ENCODE measurements at places on chromosomes 6 and 20.

GRCh38 chr6:40901322-40902055 lies 137.5 kb downstream of the UNC5CL start:
- DNase-seq = no peak

DNA sequence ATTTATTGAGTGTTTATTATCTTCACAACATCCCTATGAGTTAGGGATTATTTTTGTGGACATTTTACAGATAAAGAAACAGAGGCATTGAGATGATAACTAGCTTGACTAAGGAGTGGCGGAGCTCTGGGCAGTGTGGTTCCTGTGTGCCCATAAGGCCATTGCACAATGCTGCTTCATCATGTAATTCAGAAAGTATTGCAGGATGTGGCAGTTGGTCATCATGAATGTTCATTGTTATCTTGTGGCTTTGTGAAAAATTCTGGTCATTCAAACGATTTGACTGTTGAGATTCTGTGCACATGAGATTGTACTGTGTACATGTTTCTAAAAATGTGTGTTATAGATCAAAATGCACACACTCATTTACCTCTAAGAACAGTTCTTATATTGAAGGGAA lies 150.8 kb downstream of the ESR1 start:
- no peak for DNase-seq

DNA sequence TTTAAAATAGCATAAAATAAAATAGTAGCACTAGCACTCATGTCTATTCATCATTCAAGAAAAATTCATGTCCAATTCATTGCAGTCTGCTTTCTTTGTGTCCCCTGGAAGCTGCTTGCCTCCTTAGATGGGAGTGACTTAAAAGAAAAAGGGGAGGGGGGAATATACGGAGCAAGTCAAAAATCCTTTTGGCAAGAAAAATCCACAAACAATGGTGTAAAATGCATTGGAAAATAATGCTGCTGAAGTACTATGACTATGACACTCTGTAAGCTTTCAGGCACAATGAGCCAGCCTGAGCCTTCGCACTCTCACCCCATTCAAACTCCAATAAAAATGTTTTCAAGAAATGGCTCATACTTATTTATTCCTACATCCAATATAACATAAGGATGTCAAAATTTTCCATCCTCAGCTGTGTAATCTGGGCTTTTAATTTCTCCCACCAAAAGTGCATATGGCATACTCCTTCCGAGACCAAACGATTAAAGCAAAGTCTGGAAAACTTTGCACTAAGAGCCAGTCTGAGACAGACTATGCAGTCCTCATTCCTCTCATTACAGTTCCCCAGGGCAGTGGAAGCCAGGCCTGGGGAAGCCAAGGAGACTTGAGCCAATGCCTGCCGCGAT lies 790 bp downstream of the NEDD9 start:
- DNase-seq = no peak

DNA sequence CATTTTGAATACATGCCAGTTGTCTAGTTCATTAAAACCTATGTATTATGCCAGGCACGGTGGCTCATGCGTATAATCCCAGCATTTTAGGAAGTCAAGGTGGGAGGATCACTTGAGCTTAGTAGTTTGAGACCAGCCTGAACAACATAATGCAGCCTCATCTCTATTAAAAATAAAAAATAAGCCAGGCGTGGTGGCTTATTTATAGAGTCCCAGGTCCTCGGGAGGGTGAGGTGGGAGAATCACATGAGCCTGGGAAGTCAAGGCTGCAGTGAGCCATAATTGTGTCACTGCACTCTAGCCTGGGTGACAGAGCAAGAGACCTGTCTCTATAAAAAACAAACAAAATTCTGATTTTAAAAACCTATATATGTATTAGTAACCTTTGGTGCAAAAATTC lies 27.5 kb downstream of the ORC3 start:
- DNase-seq = no peak

GRCh38 chr6:40253420-40253819 lies 319.2 kb upstream of the MOCS1 start:
- DNase-seq = no peak

DNA sequence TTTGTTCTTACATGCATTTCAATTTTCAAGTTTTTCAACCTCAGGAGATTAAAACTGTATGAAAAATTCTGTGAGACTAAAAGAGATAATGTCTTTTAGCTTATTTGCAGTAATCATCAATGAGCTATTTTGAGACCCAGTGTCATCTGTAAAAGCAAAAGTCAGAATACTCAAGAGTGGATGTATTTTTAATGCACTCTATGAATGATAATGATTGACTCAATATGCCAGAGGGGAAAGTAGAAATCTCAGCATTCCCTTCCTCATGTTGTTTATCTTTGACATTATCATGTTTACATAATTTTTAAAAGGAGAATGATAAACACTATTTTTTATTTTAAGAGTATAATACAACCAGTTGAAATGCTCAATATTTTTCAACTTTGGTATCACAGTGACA lies 162.1 kb downstream of the MMUT start:
- no peak for DNase-seq

DNA sequence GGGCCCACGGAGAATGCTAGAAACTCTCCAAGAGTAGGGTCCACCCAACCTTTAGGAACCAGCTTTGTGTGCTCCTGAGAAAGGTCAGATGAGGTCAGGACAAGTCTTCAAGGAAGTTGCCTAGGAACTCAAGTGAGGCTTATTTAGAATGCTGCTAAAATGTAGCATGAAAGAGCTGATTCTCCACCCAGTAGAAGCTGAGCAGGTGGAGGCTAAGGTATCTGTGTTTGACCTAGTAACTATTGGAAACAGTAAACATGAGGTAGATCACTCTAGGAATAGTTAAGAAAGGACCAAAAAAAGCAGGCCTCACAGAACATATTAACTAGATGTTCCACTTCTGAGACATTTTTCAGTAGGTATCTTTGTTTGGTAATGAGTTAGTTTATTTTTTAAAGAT lies 13.9 kb downstream of the CEP43 start:
- no peak for DNase-seq

GRCh38 chr6:168207421-168208175 lies 112.0 kb downstream of the DACT2 start:
- DNase-seq = no peak

DNA sequence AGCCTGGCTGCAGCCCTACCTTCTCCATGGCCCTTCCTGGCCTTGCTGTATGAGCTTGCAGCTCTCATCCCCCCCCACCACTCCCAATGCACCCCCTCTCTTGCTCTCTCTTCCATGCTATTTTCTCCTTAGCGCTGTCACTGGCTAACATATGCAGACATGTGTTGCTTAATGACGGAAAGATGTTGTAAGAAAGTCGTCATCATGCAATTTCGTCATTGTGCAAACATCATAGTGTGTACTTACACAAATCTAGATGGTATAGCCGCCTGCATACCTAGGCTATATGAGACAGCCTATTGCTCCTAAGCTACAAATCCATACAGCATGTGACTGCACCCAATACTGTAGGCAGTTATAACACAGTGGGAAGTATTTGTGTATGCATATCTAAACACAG lies 27.0 kb downstream of the ANGPT4 start:
- no peak for DNase-seq

DNA sequence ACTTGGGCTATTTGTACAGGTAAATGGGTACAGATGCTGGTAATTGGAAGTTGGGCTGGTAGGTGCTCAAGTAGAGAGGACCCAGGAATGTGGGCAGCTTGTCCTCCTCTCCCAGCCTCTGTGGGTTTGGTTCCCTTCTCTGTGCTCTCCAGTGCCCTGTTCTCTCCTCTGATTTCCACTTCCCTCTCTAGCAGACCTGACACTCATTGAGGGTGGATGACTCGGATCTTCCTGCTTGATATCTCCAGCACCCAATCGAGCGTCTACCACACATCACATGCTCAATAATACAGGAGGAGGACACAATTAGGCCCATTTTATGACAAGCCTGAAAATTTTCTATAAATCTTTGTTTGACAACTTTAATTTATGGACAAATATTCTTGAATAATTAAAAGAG lies 23.7 kb downstream of the CST1 start:
- DNase-seq = no peak

DNA sequence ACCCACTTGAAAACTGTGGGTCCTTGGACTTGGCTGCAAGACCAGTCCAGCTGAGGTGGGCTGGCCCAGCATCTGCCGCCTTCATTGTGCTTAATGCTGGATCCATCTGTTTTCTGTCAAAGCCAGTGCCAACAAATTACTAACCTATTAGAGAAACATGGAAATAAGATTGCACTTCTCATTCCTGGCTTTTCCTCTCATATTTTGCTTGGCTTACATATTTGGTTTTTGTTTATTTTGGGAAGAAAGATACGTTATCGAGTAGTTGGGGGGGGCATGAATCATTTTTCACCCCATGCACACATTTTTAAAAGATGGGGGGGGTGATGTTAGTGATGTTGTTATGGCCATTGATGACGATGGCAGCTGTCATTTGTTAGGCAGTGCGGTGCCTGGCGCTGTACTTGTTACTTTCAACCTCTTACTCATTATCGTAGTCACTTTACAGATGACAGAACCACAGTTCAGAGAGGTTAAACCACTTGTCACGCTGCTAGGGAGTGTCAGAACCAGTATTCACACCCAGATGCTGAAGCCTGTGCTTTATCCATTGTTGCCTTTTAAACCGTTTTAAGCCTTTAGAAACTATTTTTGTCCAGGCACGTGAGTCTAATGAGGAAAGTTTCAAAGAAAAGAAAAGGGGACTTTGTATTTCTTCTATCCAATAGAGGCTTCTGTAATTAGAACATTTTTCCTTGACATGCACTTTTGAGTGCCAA lies 180.0 kb downstream of the TMEM242 start:
- DNase-seq = no peak

GRCh38 chr6:164967102-164967501 lies 342.3 kb downstream of the C6orf118 start:
- no peak for DNase-seq

- no peak for DNase-seq
Observed at GRCh38 chr6:106533054-106533453, 96.2 kb downstream of the RTN4IP1 start.

GRCh38 chr6:116476002-116476678 lies 15.0 kb downstream of the CALHM6 start:
- no peak for DNase-seq

GRCh38 chr6:106705156-106705555 lies 75.8 kb downstream of the QRSL1 start:
- no peak for DNase-seq

DNA sequence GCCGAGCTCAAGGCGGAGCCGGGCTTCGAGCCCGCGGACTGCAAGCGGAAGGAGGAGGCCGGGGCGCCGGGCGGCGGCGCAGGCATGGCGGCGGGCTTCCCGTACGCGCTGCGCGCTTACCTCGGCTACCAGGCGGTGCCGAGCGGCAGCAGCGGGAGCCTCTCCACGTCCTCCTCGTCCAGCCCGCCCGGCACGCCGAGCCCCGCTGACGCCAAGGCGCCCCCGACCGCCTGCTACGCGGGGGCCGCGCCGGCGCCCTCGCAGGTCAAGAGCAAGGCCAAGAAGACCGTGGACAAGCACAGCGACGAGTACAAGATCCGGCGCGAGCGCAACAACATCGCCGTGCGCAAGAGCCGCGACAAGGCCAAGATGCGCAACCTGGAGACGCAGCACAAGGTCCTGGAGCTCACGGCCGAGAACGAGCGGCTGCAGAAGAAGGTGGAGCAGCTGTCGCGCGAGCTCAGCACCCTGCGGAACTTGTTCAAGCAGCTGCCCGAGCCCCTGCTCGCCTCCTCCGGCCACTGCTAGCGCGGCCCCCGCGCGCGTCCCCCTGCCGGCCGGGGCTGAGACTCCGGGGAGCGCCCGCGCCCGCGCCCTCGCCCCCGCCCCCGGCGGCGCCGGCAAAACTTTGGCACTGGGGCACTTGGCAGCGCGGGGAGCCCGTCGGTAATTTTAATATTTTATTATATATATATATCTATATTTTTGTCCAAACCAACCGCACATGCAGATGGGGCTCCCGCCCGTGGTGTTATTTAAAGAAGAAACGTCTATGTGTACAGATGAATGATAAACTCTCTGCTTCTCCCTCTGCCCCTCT lies 1.1 kb downstream of the CEBPB start:
- peak; percentile 54 for DNase-seq

DNA sequence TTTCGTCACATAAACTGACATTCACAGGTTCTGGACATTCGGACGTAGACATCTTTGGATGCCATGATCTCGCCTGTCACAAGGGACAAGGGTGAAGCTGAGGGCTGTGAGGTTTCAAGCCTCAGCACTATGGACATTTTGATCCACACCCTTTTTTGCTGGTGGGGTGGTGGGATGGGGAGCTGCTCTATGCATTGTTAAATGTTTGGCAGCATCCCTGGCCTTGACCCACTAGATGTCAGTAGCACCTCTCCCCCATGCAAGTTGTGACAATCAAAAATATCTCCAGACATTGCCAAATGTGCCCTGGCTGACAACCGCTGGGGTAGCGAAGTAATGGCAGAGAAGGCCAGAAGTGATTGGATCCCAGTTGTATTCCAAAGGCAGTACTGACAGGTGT lies 229.4 kb downstream of the TSHZ2 start:
- DNase-seq = no peak

- DNase-seq = peak; percentile 5
Observed at GRCh38 chr20:63738687-63739129, 868 bp upstream of the SLC2A4RG start.

DNA sequence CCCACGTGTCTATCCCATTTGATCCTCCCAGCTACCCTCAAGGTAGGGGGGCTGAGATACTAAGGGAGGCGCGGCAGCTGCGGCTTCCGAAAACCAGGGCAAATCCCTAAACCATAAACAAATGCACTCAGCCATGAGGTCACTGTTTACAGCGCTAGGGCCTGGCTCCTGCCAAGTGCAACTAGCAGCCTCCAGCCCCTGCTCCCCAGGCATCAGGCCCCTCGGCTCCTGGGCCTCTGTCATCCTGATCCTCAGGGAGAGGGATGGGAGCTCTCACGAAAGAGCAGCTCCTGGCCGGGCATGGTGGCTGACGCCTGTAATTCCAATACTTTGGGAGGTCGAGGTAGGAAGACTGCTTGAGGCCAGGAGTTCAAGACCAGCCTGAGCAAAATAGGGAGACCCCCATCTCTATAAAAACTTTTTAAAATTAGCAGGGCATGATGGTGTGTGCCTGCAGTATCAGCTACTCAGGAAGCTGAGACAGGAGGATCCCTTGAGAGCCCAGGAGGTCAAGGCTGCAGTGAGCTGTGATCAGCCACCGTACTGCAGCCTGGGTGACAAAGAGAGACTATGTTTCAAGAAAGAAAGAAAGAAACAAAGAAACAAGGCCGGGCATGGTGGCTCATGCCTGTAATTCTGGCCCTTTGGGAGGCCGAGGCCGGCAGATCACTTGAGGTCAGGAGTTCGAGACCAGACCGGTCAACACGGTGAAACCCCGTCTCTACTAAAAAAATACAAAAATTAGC lies 42.5 kb upstream of the TLDC2 start:
- DNase-seq = no peak

GRCh38 chr6:30712441-30712945 lies 4.6 kb downstream of the MDC1 start:
- no peak for DNase-seq

GRCh38 chr20:57655809-57656155 lies 35.6 kb upstream of the ZBP1 start:
- DNase-seq = no peak

- peak; percentile 14 for DNase-seq
Observed at GRCh38 chr6:21742238-21742660, 148.7 kb downstream of the SOX4 start.

- DNase-seq = peak; percentile 46
Observed at GRCh38 chr20:4592316-4593148, 129.2 kb upstream of the PRND start.

GRCh38 chr6:99780556-99780885 lies 173.9 kb downstream of the PRDM13 start:
- no peak for DNase-seq

GRCh38 chr6:34174846-34175399 lies 29.0 kb upstream of the GRM4 start:
- DNase-seq = no peak

Measured in NCI-H1105 treated with DMSO at 0.1 percent for 48 hours (cell line).